ENCODE measurements at places on chromosomes 2 and 18.

DNA sequence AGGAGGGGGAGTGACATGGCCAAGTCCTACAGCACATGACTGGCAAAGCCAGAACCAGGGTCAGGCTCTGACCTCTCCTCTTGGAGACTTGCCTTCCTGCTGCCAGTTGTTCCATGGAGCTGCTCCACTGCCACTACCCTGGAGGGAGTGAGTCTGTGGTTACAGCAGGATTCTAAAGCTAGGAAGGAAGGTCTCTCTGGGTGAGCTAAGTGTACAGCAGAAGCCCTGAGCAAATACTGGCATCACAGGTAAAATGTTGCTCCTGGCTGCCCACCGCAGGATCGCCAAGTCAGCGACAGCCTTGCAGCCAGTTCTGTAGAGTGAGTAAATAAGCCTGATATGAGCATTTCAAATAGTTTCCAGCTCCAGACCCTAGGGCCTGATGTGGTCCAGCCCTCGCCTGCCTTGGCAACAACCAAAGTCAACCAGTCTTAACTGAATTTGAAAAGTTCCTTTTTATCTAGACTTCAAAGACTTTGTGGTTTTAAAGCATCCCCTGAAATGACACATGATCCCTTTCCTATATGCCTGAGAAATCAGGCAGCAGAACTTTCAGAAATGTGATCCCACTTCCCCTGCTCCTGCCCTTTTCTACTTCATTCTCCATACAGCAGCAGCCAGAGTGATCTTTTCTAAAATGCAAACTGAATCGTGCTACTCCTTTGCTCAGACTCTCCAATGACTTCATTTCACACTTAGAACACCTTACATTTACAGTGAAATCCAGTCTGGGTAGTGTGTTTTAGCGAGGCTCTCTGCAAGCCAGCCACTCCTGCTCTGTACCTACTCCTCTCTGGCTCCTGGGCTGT, 114.3 kb downstream of the MGAT5 start:
- DNase-seq, result no peak

GRCh38 chr2:69619725-69620124, 23.8 kb downstream of the AAK1 start:
- DNase-seq, result no peak

GRCh38 chr18:37346048-37346447, 219.6 kb downstream of the CELF4 start:
- DNase-seq, result no peak

- no peak for DNase-seq
These were observed 372.3 kb downstream of the CPS1 start for GRCh38 chr2:210928714-210929113.

GRCh38 chr2:35651688-35652323, 703.8 kb upstream of the CRIM1 start:
- no peak for DNase-seq

- peak; percentile 28 for DNase-seq
These were observed 40.1 kb downstream of the RTN4 start for GRCh38 chr2:55010149-55010591.

GRCh38 chr2:212089873-212090272, 448.7 kb downstream of the ERBB4 start:
- DNase-seq, result no peak

GRCh38 chr2:43169987-43170386, 56.4 kb downstream of the ZFP36L2 start:
- DNase-seq, result no peak

DNA sequence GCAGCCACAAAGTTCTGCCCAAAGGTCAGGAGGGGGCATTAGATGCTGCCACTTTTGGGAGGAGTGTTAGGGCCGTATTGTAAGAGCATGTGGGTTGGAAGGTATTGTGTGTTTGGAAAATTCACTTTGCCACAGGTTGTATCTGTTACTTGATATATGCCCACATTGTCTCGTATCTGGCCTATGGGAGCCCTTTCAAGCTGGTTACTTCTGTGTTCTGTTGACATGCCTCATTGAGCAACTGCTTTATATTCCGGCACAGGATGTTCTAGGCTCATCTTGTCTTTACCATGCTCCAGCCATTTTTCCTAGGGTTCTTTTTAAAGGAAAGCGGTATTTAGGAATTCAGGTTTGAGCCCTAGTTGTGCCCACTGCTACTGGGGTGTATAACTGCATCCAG, 6.0 kb downstream of the ADNP2 start:
- no peak for DNase-seq

DNA sequence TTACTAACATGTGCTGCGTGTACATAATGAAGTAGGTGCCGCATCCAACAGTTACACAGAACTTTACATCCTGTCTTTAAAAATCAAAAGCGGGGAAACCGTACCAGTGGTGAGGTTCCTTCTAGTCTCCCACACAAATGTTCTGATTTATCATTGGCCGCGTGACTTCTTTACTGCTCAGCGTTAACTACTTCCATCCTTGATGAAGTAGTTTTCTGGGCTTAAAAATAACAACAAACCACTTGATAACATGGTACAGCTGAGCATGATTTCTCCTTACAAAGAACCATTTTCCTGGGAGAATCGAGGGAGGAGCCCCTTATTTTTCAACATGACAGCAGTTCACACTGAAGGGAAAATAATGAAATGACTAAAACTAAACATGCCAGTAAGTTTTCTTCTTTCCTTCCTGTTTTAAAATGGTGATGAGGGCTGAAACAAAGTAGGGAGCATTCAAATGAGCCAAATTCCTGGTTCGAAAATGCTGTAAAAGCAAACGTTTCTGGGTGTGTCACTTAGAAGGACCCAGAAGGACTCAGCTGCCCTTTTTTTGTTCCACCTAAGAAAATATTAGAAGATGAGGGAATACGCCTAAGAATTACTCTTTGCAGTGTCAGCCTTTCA, 9.9 kb downstream of the EMILIN2 start:
- no peak for DNase-seq

DNA sequence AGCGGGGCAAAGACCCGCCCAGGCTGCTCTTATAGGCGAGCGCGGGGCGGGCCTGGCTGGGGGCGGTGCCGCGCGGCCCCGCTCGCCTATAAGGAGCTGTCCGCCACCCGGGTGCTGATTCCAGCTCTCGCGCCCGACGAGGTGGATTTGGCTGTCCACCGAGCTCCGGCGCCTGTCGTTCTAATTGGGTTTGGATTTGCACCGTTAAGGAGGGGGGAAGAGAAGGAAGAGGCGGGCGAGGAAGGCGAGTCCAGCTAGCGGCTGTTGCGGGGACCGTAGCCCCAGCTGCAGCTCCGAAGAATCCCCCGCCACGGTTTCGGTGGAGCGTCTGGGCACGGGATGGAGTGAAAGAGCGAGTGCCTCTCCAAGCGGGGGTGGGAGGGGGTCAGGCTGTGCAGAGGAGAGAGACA, at the start of gene CNTNAP5:
CNTNAP5 (plus strand) TSS at position 117 of the 410 bp plus-strand sequence. CDS start 364 bp downstream, outside the sequence.
- peak; percentile 50 for DNase-seq

- no peak for DNase-seq
These were observed 71.2 kb downstream of the NUP35 start for GRCh38 chr2:183195397-183195796.

All from amygdala (tissue), 56 donors.